ENCODE measurements at places on chromosomes 11 and 22.
A peak's percentile ranks its signal among the peaks of the same experiment; 100 is the strongest.

DNA sequence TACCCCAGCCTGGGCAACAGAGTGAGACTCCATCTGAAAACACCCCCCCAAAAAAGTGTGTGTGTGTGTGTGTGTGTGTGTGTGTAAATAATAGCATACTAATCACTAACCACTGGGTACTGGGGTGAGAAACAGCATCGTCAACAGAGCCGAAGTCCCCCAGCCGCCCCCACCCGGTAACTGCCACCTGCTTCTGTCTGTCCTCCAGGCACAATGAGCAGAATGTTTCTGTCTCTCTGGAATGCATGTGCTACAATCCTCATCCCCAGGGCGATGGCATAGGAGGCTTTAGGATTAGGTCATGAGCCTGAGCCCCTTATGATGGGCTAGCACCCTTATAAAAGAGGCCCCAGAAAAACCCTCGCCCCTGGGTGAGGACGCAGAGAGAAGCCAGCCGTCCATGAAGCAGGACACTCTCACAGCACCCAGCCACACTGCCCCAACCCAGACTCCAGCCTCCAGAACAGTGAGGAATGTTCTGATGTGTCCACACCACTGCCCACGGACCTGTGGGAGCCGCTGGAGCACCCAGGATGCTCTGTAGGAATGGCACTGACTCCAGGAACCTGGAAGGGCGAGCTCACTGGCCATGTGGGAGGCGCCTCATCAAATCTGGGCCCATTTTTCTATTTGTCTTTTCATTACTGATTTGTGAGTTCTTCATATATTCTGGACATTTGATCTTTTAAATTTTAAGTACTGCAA is 9.9 kb downstream of the TTLL8 start:
- DNase-seq = no peak

- DNase-seq = no peak
Observed at GRCh38 chr11:46778416-46778815, 59.4 kb downstream of the F2 start.

- DNase-seq = no peak
Observed at GRCh38 chr11:17692931-17693330, 26.4 kb upstream of the MYOD1 start.

DNA sequence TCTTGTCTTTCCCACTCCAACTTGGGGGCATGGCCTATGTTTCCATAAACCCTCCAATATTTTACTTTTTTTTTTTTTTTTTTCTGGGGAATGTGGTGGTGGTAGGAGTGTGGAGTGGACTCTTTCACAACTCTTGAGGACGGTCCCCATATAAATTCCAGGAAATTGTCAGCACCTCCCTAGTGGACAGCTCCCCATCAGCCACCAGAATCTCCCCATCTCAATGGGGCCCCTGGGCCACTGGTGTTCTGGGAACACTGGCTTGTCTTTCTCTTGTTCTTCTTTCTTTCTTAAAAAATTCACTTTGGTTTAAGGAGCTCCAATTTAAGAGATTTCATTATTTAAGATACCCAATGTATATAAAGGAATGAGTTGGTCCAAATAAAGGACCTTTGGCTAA is 74.1 kb downstream of the ADM start:
- DNase-seq = no peak

DNA sequence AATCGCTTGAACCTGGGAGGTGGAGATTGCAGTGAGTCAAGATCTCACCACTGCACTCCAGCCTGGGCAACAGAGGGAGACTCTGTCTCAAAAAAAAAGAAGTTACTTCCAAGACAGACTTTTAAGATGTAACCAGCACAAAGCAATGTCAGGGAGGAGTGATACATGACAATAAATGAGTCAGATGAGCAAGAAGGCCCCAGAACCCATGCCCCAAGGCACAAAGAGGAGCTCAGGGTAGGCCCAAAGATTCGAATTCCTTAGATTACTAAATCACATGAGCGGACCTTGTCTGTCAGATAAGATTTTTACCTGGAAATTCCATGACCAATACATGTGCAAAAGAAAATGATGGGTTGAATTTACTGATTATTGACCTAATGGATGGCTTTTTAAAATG is 10.5 kb upstream of the JHY start:
- DNase-seq = no peak

DNA sequence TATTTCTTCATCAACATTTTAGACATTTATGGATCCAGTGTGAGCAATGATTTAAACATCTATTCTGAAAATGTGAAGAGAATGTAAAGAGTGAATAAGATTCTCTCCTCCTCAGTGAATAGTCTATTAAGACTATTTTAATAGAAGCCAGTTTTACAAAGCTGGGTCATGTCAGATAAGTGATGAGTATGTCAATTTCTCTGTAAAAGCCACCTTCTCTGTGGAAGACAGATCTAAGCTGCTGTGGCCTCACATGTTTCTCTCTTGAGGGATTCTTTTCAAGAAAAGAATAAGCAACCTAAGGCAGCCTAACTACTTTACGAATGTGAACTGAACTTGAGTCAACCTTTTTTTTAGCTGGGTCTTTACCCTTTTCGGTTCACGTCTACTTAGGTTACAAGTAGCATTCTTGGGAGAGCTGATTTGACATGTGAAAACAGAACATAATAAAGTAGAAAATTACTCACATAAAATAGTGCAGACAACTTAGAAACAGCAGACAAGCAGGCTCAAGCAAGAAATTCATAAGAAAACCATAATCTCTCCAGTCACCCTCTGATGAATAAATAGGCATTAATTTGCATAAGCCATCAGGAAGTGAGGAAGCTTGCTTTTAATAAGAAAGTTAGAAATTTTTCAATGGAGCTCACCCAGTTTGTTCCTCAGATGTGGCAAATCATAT is 9.9 kb downstream of the CTSC start:
- DNase-seq = no peak

GRCh38 chr22:50218996-50219727 is 18.4 kb downstream of the SELENOO start:
- DNase-seq = no peak

GRCh38 chr11:19604679-19605375 is 107.8 kb upstream of the NAV2 start:
- no peak for DNase-seq

DNA sequence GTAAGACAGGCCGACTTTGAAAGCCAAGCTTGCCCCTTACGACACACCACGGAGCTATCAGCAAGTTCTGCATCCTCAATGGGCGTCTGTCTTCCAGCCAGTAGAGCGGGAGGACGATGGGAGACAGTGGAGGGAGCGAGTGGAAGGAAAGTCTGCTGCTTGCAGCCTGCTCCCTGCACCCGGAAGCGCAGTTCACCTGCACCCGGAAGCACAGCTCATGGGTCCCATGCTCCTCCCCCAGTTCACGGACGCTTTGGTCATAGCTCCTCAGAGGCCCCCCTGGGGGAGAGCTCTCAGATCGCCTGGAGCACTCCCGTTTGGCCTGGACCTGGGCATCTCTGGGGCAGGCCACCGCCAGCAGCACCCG is 51.3 kb downstream of the FBLN1 start:
- DNase-seq = no peak

GRCh38 chr22:45552580-45553350 is 50.1 kb downstream of the FBLN1 start:
- DNase-seq = no peak

DNA sequence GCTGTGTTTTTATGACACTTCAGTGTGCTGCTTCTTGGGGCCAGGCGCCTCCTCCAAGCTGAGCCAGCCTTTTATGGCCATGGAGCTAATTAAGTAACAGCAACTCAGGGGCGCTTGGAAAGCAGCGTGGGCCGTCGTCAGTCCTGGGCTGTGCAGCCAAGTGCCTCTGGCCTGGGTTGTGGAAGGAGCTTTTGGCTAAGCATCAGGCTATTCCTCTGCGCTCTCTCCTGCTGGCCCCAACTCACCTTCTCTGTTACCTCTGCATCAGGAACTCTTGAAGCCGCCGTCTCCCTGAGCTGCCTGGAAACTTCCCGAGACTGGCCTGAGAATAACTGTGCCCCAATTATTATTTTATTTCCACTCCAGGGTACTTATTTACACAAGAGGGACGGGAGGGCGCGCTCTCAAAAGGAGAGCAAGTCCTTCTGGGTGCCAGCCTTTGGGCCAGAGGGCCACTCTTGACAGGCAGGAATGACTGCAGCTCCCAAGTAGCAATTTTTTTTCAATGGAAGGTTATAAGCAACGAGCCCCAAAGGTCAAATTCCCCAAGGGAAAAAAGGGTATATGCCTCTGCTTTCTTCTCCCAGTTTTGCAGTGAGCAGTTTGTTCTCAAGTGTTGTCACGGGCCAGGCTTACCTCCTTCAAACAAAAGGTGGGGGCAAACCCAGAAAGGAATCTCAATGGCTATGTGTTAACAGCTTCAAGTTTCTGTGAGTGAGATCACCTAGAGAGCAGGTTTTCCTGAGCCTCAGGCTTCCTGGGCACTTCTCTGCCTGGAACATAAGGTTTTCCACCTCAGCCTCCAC is 38.5 kb upstream of the NAV2 start:
- DNase-seq = no peak

- no peak for DNase-seq
Observed at GRCh38 chr11:95058621-95059020, 8.1 kb upstream of the SRSF8 start.

DNA sequence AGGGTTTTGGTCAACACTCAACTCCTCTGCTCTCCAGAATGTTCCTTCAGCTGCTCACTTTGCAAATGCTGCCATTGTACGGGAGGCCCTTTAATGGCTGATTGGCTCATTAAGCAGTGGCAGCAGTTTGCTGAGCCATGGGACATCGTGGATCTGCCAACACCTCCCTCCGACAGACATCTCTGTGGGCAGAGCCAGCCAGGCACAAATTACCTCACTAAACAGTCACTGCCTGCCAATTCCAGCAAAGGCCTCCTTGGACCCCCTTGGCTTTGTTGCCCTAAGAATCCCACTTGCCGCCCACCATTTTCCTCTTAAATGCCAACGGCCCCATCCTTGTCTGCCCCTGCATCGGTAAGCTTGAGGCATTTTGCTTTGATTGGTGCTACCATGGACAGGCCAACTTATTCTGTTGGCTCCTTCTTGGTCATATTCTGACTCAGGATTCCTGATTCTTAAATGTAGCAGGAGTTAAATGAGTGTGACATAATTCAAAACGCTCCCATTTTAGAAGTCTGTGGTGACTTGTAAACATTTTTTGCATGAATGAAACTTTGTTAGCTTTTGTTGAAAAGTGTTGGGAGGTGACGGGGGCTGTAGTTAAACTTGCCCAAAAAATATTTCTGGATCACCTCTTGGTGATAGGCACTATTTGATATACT is 57.5 kb upstream of the LMO2 start:
- no peak for DNase-seq

GRCh38 chr11:124751741-124752470 is at the start of gene VSIG2:
Gene VSIG2 (minus strand): TSS chr11:124752255. CDS start chr11:124752137, 118 bp downstream.
- no peak for DNase-seq

- no peak for DNase-seq
Observed at GRCh38 chr11:118618115-118618990, 10.9 kb downstream of the PHLDB1 start.

- DNase-seq = no peak
Observed at GRCh38 chr22:17578136-17578754, 14.9 kb downstream of the SLC25A18 start.

DNA sequence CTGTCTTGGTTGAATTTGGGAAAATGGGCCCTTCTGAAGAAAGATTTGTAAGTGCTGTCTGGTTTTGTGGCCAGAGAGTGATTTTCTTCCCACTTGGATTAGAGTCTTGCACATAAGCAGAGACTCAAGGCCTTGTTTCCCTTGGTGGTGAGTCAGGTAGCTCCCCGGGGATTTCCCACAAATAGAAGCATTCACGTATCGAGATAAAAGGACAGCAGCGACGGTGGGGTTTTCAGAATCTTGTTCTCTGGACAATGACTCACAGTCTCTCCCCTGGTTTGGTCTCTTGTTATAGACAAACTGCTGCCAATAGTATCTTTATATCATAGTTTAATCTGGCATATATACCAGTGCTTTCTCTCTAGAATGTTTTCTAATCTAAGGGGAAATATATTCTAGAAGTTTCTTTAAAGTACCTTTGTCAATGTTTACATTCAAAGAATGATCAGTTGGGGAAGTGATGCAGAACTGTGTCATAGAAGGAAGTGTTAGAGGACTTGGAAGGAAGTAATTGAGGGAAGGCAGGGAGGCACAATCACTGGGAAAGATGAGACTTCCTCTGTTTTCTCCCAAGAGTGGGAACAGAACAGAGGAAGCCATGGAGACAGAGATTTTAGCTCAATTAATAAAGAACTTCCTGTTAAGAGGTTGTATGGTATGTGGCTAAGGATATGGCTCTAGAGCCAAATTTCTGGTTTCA is 18.1 kb downstream of the POLA2 start:
- no peak for DNase-seq

DNA sequence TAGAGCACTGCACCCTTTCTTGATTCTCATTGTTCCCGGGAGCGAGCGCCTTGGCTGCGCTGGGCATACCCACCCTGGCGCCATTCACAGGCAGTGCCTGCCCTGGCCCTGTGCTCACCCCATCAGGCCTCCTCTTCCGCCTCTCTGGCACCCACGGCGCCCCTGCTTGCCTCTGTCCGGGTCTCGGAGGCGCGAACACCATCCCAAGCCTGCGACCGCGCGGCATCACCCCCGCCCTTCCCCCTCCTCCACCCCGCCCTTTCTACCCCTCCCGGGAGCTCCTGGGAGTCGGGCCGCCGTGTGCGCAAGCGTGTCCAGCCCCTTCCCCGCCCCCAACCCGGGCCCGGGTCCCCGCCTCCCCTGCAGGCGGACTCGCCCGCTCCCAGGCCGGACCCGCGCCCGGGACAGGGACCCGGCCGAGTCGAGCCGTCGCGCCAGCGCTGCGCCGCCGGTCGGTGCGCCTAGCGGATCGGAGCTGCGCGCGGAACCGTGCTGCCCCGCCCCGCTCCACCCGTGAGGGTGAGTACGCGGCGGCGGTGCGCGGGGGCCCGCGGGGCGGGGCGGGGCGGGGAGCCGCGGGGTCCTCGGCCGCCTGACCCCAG is at the start of gene ST3GAL4:
TSS of gene ST3GAL4 (plus strand) at position 363 of the 602 bp plus-strand sequence. CDS start 50,470 bp downstream, outside the sequence.
- DNase-seq = peak; percentile 62

GRCh38 chr22:21000987-21001600 is 824 bp downstream of the THAP7 start:
- no peak for DNase-seq

DNA sequence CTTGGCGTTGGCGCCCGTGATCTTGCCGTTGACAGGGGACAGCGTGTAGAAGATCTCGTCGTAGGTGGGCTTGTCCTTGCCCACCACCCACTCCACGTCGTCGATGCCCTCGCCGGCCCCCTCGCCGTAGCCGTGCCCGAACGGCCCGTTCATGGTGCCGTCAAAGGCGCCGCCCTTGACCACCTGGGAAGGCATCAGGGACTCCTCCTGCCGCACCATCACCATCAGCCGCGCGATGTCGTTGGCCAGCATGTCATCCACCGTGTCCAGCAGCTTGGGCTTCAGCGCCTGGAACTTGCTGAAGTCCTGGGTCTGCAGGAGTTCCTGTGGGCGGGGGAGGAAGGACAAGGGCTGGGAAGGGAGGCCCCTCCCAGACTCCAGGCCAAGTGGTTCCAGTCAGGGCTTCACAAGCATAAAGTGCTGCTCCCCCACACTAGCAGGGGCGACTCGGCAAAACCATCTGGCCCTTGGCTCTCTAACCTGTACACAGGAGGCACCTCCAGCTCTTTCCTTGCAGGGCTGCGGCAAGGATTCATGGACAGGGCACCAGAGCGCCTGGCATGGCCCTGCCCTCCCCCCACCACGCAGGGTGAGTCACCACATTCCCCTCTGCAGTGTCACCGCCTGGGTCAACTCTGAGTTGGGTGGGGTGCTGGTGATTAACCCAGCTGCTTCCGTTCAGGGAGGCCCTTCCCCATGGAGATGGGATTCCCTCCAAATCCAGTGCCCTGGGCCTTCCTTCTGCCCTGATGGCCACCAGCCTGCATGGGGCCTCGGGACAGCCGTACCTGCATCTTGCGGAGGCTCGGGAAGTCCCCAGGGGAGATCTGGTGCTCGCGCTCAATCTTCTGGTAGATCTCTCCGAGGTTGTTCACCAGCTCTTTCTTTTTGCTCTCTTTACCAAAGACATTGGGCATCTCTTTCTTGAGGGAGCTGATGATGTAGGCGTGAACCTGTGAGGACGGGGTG is 10.4 kb upstream of the CDC42BPG start:
- DNase-seq = no peak
